Keratinocyte (primary cell): ENCODE measurements at places on chromosomes 3 and 15. TPM values are rescaled to one million over a fixed set of nuclear protein-coding genes. Genes with fewer than 3 reads are reported as not detected.
A peak's percentile ranks its signal among the peaks of the same experiment; 100 is the strongest.

The DRD3 gene
- polyA plus RNA-seq: not detected in 3 replicates

The CRBN gene
- 21.9 to 37.7 TPM (median 26.8 TPM) in 3 replicates for polyA plus RNA-seq

The CLDN18 gene
- polyA plus RNA-seq: not detected in 3 replicates

The GNB5 gene
- polyA plus RNA-seq: 23.7 to 30.8 TPM (median 25.8 TPM) in 3 replicates

The EAF2 gene
- polyA plus RNA-seq: 3.1 to 4.4 TPM (median 3.3 TPM) in 3 replicates

The ECE2 gene
- not detected in 3 replicates for polyA plus RNA-seq

The CLDN16 gene
- 0.52 to 2.6 TPM (median 0.88 TPM) in 3 replicates for polyA plus RNA-seq

The DPPA4 gene
- polyA plus RNA-seq: not detected in 3 replicates

The GPR87 gene
- 90.0 to 109 TPM (median 106 TPM) in 3 replicates for polyA plus RNA-seq

The CA12 gene
- 101 to 220 TPM (median 158 TPM) in 3 replicates for polyA plus RNA-seq

The CD96 gene
- 0.08 to 0.14 TPM (median 0.13 TPM) in 3 replicates for polyA plus RNA-seq

The NRG4 gene
- polyA plus RNA-seq: 0.26 to 1.7 TPM (median 0.96 TPM) in 3 replicates

The TMIE gene
- polyA plus RNA-seq: 0.04 to 0.07 TPM in 2 of 3 replicates, not detected in the other

The RGMA gene
- polyA plus RNA-seq: 0.18 to 0.32 TPM (median 0.22 TPM) in 3 replicates

The EPHA6 gene
- not detected in 3 replicates for polyA plus RNA-seq

The DLL4 gene
- not detected in 3 replicates for polyA plus RNA-seq

GRCh38 chr3:99753268-99753975 is 64.2 kb upstream of the CMSS1 start:
- H3K36me3 ChIP-seq: no peaks in the 10 kb centered on the region
- H3K27ac ChIP-seq: no peak overlapping the region
- DNase-seq: no peak
- no peaks in the 10 kb centered on the region for H3K27me3 ChIP-seq
- no peak overlapping the region for H3K4me3 ChIP-seq
- peaks cover 21% of the 10 kb centered on the region for H3K4me1 ChIP-seq

GRCh38 chr3:42194943-42195510 is 71.0 kb downstream of the CCK start:
- no peaks in the 10 kb centered on the region for H3K27me3 ChIP-seq
- DNase-seq: no peak
- peaks cover 44% of the 10 kb centered on the region for H3K36me3 ChIP-seq
- no peak overlapping the region for H3K4me3 ChIP-seq

DNA sequence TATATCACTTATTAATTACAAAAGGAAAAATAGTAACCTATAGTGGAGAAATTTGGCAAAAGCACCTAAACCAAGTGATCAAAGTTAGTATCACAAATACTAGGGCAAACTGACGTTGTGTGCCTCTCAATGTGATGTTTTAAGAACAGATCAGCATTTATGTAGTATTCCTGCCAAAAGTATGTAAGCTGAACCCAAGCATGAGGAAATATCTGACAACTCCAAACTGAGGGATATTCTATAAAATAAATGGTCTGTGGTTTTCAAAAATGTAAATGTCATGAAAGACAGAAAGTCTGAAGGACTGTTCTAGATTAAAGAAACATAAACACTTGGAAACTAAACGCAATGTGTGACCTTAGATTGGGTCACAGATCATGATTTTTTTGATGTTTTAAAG is 34.3 kb upstream of the PIK3CA start:
- H3K27ac ChIP-seq: no peak overlapping the region
- H3K4me3 ChIP-seq: no peak overlapping the region
- no peaks in the 10 kb centered on the region for H3K36me3 ChIP-seq

DNA sequence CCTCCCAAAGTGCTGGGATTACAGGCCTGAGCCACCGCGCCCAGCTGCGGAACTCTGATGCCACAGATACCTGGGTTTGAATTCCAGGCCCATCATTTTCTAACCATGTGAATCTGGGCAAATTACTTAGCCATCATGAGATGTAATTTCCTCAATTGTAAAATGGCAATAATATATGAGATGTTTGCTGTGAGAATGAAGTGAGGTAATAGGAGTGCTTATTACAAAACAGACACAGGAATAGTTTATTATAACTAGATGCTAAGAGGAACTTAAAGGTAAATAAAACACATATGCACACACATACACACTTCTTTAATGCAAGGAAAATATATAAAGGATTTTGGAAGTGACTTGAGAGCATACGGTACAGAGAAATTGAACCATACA is 64.7 kb upstream of the TNIK start:
- H3K4me3 ChIP-seq: no peak overlapping the region
- H3K27ac ChIP-seq: no peak overlapping the region
- peaks cover 7% of the 10 kb centered on the region for H3K4me1 ChIP-seq
- no peaks in the 10 kb centered on the region for H3K36me3 ChIP-seq
- no peak for DNase-seq

- H3K27me3 ChIP-seq: no peaks in the 10 kb centered on the region
- H3K27ac ChIP-seq: no peak overlapping the region
- H3K4me3 ChIP-seq: no peak overlapping the region
- H3K4me1 ChIP-seq: no peaks in the 10 kb centered on the region
These were observed 210.3 kb upstream of the SGO1 start for GRCh38 chr3:20396335-20396734.

DNA sequence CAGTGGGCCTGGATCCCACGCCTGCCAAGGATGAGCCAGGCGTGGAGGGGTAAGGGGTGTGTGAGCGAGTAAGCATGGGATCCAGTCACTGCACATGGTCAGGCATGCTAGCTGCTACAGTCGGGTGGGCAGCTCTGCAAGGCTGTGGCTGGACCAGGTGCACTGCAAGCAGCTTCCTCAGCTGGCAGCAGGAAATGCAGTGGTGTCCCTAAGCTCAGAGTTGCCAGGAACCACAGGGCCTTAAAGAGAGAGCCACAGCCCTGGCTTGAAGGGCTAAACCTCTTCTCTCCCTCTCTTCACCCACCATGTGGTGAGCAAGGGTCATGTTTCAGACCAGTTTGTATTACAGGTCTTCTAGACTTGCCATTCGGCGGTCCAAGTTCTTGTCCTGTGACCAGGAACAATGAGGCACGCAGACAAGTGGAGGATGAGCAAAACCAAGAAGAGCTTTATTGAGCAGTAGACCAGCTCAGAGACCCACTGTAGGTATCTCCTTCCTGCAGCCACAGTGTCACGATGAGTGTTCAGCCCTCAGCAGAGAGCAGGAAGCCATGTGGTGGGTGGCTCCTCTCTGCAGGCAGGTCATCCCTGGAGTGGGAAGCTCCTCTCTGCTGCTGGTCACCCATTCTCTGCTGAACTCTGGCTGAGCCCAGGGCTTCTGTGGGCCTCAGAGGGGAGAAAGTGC is 511.9 kb downstream of the PYDC2 start:
- H3K4me3 ChIP-seq: no peak overlapping the region
- no peak for DNase-seq
- no peaks in the 10 kb centered on the region for H3K27me3 ChIP-seq

DNA sequence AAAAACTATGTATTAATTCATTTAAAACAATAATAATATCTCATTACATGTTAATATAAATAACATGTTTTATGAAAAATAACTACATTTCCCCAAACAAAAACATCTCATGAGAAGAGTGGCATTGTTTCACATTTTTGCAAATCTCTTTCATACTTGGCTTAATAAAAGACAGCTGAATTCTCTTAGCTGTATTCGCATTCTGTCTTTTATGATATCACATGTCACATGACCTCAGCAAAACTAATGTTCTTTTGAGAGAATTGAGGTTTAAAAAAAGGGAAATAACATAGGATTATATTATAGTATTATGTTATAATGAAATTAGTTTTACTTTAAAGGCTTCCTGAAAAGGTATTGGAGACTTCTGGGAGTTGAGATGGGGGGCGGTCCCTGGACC is 48.4 kb upstream of the SPPL2A start:
- H3K4me1 ChIP-seq: peaks cover 9% of the 10 kb centered on the region
- no peak overlapping the region for H3K4me3 ChIP-seq
- no peak overlapping the region for H3K27ac ChIP-seq
- no peaks in the 10 kb centered on the region for H3K27me3 ChIP-seq
- H3K36me3 ChIP-seq: no peaks in the 10 kb centered on the region

GRCh38 chr3:153246806-153247205 is 84.8 kb downstream of the RAP2B start:
- no peaks in the 10 kb centered on the region for H3K4me1 ChIP-seq
- no peak overlapping the region for H3K27ac ChIP-seq
- H3K4me3 ChIP-seq: no peak overlapping the region
- no peak for DNase-seq
- H3K27me3 ChIP-seq: no peaks in the 10 kb centered on the region

- DNase-seq: peak; percentile 67
- H3K4me1 ChIP-seq: no peaks in the 10 kb centered on the region
- no peak overlapping the region for H3K27ac ChIP-seq
These were observed 7.6 kb downstream of the ULK3 start for GRCh38 chr15:74835312-74835823.

- H3K4me1 ChIP-seq: no peaks in the 10 kb centered on the region
- H3K27me3 ChIP-seq: no peaks in the 10 kb centered on the region
- DNase-seq: no peak
- H3K4me3 ChIP-seq: no peak overlapping the region
- no peaks in the 10 kb centered on the region for H3K36me3 ChIP-seq
These were observed 257.0 kb downstream of the LSAMP start for GRCh38 chr3:116188231-116188785.

GRCh38 chr3:160951642-160952487 is 153.3 kb downstream of the B3GALNT1 start:
- no peak overlapping the region for H3K4me3 ChIP-seq
- no peaks in the 10 kb centered on the region for H3K4me1 ChIP-seq
- no peak overlapping the region for H3K27ac ChIP-seq

DNA sequence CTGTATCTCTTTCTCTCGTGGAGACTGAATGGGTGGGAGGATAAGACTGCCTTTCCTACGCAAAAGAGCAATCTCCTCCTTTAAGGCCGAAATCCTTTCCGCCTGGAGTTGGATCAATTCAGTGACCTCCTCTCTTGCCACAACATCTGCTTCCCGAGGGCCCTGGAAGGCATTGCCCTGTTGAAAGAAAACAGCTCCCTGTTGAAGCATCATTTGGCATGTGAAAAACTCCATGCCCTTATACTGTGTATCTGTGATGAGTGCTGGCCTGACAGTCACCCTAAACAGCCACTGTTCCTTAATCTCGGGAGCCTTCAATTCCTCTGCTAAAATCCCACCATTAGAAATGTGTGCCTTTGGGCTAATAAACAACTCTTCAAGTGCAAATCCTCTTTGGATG is 80.2 kb downstream of the BOC start:
- no peak overlapping the region for H3K27ac ChIP-seq
- H3K4me3 ChIP-seq: no peak overlapping the region
- no peaks in the 10 kb centered on the region for H3K27me3 ChIP-seq

DNA sequence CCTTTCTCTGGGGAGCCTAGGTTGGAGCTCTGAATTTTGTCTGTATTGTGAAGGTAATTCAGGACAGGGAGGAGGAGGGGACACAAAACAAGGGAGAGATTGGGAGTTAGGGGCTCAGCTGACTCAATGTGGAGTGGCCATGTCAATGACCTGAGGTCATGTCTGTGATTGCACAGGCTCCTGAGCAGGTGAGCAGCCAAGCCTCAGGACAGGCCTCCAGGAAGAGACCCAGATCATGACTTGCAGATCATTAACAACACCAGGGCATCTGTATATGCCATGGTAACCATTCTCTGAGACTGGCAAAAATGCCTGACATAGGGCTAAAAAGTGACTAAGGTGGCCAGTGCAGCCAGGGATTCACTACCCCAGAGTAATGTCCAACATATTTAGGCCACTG is 20.9 kb downstream of the ERICH6 start:
- H3K4me1 ChIP-seq: no peaks in the 10 kb centered on the region
- H3K36me3 ChIP-seq: no peaks in the 10 kb centered on the region
- DNase-seq: no peak
- H3K27me3 ChIP-seq: peaks cover 3% of the 10 kb centered on the region
- no peak overlapping the region for H3K27ac ChIP-seq

DNA sequence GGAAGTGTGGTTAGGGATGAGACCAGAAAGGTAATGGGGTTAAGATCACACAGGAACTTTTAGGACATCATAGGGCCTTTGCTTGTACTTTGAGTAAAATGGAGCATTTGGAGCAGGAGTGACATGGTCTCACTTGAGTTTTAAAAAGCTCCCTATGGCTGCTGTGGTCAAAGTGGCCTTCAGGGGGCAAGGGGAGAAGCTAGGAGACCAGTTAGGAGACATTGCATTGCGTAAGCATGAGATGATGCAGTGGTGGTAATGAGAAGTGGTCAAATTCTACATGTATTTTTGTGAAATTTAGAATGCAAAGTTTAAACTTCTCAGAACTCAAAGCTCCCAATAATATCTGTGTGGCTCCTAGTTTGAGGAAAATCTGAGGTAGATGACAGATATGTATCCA is 27.9 kb downstream of the MED12L start:
- DNase-seq: no peak
- no peaks in the 10 kb centered on the region for H3K36me3 ChIP-seq

GRCh38 chr15:101250873-101251829 is 697 bp downstream of the CHSY1 start:
- no peaks in the 10 kb centered on the region for H3K27me3 ChIP-seq
- H3K4me3 ChIP-seq: peak overlapping the region; percentile 79
- peaks cover 28% of the 10 kb centered on the region for H3K4me1 ChIP-seq
- DNase-seq: no peak
- no peaks in the 10 kb centered on the region for H3K36me3 ChIP-seq

DNA sequence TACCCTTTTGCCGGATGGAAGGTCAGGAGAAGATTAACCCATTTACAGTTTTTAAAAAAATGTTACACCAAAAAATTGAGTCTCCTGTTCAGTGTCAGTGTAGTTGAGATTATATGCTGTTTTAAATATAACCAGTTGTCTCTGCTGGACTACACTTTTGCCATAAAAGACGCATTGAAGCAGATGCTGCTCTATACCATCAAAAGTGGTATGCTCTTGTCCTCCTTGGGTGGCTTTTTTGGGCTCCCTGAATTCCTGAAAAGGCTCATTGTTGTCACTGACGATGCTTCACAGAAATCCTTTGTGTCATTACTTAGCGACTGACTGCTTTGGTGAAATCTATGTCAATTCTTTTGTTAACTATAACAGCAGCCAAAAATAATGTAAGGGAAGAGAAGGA is 133.9 kb upstream of the SKOR1 start:
- no peaks in the 10 kb centered on the region for H3K4me1 ChIP-seq
- no peaks in the 10 kb centered on the region for H3K36me3 ChIP-seq
- H3K27ac ChIP-seq: no peak overlapping the region
- H3K27me3 ChIP-seq: no peaks in the 10 kb centered on the region
- no peak overlapping the region for H3K4me3 ChIP-seq
- no peak for DNase-seq

DNA sequence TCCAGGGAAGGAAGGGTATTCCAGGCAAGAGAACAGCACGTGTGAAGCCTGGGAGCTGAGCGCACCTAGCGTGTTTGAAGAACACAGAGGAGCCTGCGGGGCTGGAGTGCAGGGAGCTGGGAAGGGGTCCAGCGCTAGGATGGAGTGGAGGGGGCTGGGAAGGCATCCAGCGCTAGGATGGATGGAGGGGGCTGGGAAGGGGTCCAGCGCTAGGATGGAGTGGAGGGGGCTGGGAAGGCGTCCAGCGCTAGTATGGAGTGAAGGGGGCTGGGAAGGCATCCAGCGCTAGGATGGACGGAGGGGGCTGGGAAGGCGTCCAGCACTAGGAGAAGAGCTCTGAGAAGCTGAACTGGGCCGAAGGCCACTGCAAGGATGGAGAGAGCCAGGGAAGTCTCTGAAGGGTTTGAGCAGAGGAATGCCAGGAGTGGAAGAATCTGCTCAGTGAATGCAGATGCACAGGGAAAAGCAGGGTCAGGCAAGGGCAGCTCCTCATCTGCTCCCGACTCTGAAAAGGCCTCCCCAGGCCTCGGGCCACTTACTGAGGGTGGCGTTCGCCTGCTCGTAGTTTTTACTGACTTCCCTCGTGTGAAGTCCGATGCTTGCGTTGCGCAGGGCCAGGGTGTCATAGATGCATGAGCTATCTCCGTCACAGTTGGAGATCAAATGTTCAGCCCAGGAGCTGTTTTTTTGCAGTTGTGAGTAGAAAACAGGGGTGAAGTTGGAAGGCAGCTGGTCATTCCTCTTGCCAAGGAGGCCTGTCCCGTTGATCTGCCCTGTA is 39.8 kb downstream of the MUC20 start:
- no peaks in the 10 kb centered on the region for H3K36me3 ChIP-seq
- H3K27me3 ChIP-seq: peaks cover 33% of the 10 kb centered on the region
- H3K27ac ChIP-seq: no peak overlapping the region
- no peak for DNase-seq
- no peaks in the 10 kb centered on the region for H3K4me1 ChIP-seq
